ENCODE measurements at places on chromosomes 16 and 17.

GRCh38 chr16:47017636-47018035, 44.2 kb upstream of the DNAJA2 start:
- DNase-seq = no peak

- DNase-seq = no peak
These were observed 29.4 kb upstream of the PMFBP1 start for GRCh38 chr16:72201387-72201786.

DNA sequence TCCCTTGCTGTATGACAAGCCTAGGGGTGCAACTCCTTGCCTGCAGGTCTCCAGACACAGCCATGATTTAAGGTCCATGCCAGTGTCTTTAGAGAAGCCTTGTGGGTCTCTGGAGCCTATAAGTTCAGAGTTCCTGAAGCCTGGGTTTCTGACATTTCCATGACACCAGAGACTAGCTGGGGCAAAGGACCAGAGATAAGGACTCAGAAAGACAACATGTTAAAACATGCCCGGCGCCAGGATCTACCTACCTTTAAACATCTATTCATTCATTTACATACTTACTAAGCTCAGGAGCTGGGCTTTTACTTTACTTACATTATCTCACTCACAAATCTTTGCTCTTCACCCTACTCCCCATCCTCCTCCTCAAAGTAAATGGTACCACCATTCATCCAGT, 1.5 kb downstream of the MRPL27 start:
- no peak for DNase-seq

GRCh38 chr17:68580236-68580770, 20.9 kb downstream of the FAM20A start:
- peak; percentile 98 for DNase-seq

DNA sequence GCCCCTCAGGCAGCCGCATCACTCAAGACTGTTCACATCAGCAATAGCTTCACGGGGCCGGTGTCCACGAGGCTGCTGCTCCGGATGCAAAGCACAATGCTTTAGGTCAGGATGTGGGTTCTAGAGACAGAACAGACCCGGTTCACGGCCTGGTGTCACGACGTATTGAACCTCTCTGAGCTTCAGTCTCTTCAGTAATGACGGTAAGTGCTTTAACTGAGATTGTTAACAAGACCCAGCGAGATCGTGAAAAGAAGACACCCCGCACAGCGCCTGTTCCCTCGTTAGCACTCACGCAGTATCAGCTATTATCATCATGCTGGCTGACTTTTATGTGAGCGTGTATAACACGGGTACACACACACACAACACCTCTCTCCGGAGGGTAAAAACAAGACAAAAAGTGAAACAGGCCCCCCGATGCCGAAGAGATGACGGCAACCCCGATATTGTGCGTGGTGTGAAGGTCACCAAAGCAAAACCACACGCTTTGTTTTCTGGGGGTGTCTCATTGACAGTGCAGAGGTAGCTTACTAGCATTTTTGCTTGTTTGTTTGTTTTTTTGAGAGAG, 21.4 kb upstream of the ABR start:
- DNase-seq = no peak

GRCh38 chr16:20916942-20917341, 16.4 kb downstream of the LYRM1 start:
- DNase-seq = peak; percentile 52

DNA sequence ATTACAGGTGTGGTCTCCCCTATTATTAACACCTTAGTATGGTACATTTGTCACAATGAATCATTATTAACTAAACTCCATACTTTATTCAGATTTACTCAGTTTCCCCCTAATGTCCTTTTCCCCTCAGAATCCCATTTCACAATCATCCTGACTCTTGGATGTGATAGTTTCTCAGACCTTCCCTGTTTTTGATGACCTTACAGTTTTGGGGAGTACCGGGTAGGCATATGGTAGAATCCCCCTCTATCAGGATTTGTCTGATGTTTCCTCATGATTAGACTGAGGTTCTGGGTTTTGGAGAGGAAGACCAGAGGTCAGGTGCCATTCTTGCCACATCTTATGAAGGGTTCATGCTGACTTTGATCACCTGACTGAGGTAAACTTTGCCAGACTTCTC, 6.0 kb upstream of the ASB16 start:
- no peak for DNase-seq

GRCh38 chr16:75250809-75251279, 580 bp downstream of the BCAR1 start:
- peak; percentile 48 for DNase-seq

- no peak for DNase-seq
These were observed 51.8 kb downstream of the VAC14 start for GRCh38 chr16:70749006-70749678.

DNA sequence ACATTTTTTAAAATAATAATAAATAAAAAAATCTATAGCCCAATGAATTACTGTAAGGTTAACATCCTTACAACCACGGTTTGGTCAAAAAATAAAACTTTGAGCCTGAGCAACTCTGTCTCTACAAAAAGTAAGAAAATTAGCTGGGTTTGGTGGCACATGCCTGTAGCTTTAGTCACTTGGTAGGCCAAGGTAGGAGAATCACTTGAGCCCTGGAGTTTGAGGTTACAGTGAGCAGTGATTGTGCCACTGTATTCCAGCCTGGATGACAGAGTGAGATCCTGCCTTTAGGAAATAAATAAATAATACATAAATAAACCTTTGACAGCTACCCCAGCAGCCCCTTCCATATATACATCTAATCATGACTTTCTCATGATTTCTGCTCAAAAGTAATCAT, 26.9 kb upstream of the PHAF1 start:
- no peak for DNase-seq

- DNase-seq = peak; percentile 85
These were observed 80.9 kb downstream of the ARHGAP23 start for GRCh38 chr17:38508954-38509771.

- DNase-seq = no peak
These were observed 14.5 kb downstream of the RPRML start for GRCh38 chr17:46964315-46965265.

- DNase-seq = peak; percentile 78
These were observed 12.2 kb downstream of the CX3CL1 start for GRCh38 chr16:57384248-57385070.

DNA sequence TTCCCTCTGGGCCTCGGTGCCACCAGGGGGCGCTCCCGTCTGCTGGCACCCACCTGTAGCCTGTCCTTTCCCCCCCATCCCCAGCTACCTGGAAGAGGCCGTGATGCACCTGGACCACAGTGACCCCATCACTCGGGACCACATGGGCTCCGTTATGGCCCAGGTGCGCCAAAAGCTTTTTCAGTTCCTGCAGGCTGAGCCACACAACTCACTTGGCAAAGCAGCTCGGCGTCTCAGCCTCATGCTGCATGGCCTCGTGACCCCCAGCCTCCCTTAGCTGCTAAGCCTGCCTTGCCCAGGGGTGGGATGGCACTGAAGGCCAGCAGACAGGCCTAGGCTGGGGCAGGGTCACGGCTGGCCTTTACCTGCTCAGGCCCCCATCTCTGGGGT, 818 bp upstream of the NRN1L start:
- peak; percentile 85 for DNase-seq

GRCh38 chr17:74190807-74191406, 12.6 kb upstream of the RPL38 start:
- DNase-seq = peak; percentile 58

- DNase-seq = no peak
These were observed 14.0 kb downstream of the MPP3 start for GRCh38 chr17:43818966-43819365.

GRCh38 chr16:24568392-24568791, 29.0 kb downstream of the RBBP6 start:
- no peak for DNase-seq

DNA sequence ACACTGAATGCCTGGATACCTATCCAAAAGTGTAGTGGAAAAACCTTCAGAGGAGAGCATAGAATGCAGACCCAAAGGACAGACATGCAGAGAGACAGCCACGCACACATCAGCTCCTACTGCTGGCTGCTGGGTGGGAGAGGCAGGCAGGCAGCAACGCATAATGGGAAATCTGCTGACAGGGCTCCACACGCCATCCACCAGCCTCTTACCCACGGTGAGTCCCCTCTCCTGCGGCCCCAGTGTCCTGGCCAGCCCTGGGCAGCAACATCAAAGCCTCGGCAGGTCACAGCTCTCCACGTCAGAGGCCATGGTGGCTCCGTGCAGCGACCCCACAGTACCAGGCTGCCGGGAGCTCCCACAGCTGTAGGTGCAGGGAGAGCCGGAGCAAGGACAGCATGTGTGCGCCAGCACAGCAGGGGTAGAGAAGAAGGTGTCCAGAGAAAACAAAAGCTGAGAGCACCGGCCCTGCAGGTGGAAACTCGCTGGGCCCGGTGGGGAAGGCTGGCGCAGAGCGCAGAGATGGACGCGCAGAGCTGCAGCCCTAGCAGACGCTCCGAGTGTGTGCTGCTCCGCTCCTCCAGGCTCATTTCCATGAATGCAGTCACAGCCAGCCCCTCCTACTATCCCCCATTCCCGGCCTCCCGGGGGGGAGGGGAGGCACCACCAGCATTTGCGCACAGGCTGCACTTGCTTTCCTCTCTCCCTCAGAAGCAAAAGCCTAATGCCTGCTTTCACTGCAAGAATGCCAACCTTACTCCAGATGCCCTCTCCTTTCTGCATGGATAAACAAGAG, 58.9 kb downstream of the CYTH1 start:
- DNase-seq = no peak

GRCh38 chr17:40905370-40905769, 20.3 kb upstream of the KRT20 start:
- no peak for DNase-seq

DNA sequence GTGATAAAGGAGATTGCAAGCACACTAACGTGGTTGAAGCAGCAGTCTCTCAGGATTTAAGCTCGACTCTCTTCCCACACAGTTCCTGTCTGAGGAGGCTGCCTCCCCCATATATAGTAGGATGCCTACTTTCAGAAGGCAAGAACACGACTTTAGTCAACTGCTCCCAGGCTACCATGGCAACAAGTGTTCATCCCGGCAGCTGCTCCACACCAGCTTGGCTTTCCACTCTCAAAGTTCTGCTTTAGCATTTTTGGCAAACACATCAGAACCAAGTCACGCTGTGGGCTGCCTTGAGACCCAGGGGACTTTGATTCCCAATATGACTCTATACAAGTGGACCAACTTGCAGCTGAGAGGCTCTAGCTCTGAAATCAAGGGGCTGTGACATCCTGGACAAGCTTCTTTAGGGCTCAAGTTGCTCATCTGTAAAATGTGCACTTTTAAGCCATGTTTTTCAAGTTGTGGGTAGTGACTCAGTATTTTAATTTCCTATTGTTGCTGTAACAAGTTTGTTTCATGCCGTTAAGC, 16.5 kb downstream of the ZP2 start:
- DNase-seq = no peak

GRCh38 chr17:82120148-82120547, 22.1 kb upstream of the FASN start:
- DNase-seq = no peak

DNA sequence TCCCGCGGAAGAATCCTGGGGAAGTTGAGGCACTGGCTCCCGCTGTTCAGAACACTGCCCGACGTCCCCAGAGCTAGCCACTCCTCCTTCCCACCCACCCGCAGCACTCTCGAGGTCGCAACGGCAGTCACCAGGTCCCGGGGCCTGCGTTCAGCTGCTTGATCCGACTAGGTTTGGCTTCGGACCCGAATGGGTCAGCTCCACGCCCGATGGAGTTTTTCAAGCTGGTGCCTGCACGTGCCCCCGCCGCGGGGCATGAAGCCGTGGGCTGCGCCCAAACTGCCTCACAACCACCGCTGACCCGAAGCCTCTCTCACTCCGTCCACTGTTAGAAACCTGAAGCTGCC, 12.4 kb upstream of the ODF4 start:
- peak; percentile 23 for DNase-seq

DNA sequence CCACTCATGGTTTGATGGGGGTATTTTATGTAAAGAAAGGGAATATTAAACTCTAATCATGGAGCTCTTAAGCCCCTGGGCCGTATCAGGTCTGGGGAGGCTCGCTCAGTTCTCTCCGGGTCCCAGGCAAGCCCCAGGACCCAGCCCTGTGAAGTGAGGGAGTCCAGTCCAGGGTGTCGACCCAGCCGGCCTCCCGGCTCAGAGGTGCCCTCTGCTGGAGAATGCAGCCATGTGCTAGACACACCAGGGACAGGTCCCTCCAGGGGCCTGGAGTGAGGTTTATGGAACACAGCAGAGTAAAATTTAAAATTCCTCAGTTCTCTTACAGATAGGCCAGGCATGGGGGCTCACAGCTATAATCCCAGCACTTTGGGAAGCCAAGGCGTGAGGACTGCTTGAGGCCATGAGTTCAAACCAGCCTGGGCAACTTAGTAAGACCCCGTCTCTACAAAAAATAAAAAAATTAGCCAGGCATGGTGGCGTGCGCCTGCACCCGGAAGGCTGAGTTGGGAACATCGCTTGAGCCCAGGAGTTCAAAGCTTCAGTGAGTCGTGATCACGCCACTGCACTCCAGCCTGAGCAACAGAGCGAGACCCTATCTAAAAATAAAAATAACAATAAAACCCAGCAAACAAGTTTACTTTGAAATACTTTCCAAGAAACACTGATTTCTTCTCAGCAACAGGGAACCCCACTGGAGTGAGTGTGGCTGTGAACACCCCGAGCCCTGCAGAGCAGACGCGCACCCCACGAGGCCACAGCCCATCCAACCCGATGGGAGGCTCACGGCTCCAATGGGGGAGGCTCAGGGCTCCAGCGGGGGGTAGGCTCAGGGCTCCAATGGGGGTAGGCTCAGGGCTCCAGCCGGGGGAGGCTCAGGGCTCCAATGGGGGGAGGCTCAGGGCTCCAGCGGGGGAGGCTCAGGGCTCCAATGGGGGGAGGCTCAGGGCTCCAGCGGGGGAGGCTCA, 72.2 kb downstream of the ZNF778 start:
- DNase-seq = peak; percentile 80

DNA sequence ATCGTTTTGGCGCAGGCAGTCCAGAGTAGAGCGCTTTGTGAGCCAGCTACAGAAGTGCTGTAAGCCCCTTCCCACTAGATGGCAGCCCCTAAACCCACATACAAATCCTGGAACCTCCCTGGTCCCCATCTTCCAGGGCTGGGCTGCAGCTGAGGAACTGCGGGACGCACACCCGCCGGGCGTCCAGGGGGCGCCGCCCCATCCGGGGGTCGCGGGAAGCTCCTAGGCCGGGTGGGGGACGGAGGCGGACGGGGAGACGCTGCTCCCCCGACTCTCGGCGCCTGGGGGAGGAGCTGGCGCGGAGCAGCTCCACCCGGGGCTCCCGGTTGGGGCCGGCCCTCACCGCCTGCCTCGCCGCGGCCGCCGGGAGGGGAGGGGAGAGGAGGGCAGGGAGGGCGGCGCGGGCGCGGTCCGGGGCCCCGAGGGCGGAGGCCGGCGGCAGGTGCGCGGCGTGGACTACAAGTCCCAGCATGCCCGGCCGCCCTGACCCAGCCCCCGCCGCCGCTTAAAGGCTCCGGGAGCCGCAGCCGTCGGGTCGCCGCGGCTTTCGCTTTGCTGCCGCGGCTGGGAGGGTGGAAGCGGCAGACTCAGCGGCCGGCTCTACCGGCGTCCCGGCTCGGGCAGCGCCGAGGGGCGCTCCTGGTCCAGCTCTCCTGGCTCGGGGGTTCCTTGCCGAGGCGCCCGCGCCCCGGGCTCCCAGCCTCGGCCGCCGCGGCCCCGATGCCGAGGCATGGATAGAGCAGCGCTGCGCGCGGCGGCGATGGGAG, at the start of gene KSR1:
KSR1 (plus strand) TSS at position 535 of the 767 bp plus-strand sequence; CDS start at position 731, 196 bp downstream.
- DNase-seq = peak; percentile 93

GRCh38 chr16:50340578-50340977, 28.2 kb downstream of the BRD7 start:
- no peak for DNase-seq

GRCh38 chr16:1877089-1877488, 5.1 kb upstream of the MEIOB start:
- no peak for DNase-seq
